Liver (tissue), 10 donors: ENCODE measurements at places on chromosomes 16 and 17.

DNA sequence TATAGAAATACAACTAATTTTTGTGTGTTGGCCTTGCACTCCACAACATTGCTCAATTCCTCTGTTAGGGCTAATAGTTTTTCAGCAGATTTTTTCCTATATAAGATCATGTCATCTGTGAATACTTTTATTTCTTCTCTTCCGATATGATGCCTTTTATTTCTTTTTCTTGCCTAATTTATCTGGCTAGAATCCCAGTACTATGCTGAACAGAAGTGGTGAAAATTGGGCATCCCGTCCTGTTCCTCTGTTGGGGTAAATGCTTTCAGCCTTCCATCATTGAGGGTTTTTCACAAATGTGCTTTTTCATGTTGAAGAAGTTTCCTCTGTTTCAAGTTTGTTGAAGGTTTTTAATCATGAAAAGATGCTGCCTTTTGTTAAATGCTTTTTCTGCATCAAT is 22.7 kb upstream of the TNFRSF13B start:
- DNase-seq: no peak

- DNase-seq: no peak
These were observed 33.4 kb downstream of the CDH13 start for GRCh38 chr16:82660075-82660645.

DNA sequence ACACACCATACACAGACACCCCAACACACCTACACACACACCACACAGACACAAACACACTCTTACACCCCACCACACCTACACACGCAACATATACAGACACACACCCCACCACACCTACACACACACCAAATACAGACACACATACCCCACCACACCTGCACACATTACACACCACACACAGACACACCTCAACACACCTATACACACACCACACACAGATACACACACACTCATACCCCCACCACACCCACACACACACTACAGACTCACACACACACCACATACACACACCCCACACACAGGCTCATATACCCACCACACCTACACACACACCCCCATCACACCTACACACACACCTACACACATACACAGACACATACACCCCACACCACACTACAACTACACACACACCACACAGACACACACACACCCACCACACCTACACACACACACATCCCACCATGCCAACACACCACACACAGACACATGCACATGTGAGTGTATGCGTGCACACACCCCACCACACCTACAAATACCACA is 31.4 kb downstream of the GPT2 start:
- no peak for DNase-seq

- no peak for DNase-seq
These were observed 50.6 kb downstream of the GTF3C1 start for GRCh38 chr16:27498916-27499658.

DNA sequence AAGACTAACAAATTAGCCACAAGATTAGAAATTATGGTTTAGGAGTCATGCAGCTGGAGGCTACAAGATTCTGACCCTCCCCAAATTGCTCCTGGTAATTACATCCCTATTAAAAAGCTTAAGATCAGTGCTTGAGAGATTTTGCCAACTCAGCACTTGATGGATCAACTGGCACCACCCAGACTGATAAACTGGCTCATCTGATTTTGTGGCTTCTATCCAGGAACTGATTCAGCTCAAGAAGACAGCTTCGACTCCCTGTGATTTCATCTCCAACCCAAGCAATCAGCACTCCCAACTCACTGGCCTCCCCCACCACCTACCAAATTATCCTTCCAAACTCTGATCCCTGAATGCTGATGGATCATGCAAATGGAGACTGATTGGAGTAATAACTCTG is 94.8 kb downstream of the TNFRSF13B start:
- no peak for DNase-seq

GRCh38 chr17:44200478-44201155 is 933 bp upstream of the ATXN7L3 start:
- DNase-seq: no peak

DNA sequence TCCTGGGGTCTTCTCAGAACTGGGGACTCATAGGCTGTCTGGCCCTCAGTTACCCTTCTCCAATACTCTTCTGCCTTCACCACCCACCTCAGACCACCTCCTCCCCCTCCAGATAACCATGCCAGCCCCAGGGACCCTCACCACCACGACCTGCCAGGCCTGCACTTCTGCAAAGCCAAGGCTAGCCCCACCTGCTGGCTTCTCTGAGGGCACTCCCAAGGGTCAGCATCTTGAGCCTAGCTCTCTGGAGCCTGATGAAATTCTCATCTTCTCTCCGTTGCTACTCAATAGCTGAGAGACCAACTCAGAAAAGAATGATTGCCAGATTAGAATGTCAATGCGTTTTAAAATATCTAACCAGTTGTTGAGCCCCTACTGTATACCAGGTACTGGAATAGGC is 56.1 kb upstream of the LYRM9 start:
- DNase-seq: no peak
